Renal cortical epithelial cell (primary cell): ENCODE measurements at places on chromosomes 7 and 10. TPM values are rescaled to one million over a fixed set of nuclear protein-coding genes. Genes with fewer than 3 reads are reported as not detected.

PRSS2 gene
- total RNA-seq = not detected in 2 replicates

- no peak for DNase-seq
Measured at GRCh38 chr10:100738055-100738827, 7.1 kb upstream of the PAX2 start.

NME8 gene
- total RNA-seq = not detected in 2 replicates

FAM237B gene
- not detected in 2 replicates for total RNA-seq

DNA sequence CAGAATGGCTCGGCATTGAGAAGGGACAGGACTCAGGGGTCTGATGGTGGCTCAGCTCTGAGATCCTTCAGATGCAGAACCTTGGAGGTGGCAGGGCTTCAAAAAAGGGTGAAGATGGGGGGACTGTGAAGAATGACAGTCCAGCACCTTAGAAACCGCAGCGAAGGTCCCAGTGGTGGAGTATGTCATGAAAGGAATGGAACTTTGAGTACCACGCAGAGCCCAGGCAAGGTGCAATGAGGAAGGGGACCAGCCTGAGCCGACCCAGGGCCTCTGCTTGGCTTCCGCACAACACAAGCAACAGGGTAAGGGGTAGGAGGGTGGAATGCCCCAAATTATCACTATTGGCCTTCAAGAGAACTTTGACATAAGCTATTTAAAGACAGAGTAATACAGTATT, 8.2 kb upstream of the GPAM start:
- DNase-seq = no peak

DNA sequence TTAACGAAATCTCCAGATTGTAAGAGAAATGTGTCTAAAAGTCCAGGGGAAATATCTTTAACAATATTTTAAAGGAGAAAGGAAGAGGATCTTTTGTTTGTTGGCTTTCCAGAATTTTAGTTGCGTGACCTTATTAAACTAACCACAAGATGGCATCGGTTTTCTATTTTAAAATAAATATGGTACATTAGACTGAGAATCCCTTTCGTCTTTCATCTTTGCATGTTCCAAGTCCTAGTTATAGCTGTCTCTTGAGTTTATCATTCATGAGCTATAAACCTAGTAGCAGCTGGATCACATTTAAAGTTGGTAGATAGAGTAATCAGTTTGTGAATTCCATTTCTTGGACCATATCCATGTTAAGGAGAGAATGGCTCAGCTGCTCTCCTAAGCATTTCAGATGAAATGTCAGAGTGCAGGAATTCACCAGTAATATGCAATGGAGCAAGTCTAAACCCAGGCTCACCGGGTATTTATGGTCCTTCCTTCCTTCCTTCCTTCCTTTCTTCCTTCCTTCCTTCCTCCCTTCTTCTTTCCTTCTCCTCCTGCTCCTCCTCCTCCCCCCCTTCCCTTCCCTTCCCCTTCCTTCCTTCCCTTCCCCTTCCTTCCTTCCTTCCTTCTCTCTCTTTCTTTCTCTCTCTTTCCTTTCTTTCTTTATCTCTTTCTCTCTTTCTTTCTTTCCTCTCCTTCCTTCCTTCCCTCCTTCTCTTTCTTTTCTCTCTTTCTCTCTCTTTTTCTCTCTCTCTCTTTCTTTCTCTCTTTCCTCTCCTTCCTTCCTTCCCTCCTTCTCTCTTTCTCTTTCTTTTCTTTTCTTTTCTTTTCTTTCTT, 57.8 kb upstream of the RAB18 start:
- DNase-seq = peak; percentile 37

GRCh38 chr10:72000073-72001032, 36.2 kb downstream of the CHST3 start:
- no peak for DNase-seq

- no peak for DNase-seq
Measured at GRCh38 chr7:158576050-158576762, 11.4 kb downstream of the PTPRN2 start.

ASAH2 gene
- 0.17 and 1.2 TPM in 2 replicates for total RNA-seq

TMEM229A gene
- not detected in 2 replicates for total RNA-seq

ITPRID1 gene
- not detected in 2 replicates for total RNA-seq

DNA sequence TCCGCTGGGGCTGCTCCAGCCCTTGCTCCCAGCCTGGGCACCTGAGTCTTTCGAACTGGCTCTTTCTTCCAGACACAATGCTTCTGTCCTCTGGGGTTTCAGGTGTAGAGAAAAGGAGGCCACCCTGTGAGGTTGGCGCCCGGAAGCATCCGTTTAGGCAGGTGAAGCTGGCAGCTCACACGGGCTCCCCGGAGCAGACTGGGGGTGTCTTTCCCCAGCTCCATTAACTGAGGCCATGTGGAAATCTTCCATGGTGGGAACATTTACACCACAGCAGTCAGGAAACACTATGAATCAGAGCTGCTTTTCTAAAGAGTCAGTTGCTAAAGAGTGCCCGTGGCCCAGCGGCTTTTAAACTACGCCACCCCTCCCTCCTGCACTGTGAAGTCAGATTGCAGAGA, 29.2 kb downstream of the PRKAG2 start:
- no peak for DNase-seq

HPSE2 gene
- not detected in 2 replicates for total RNA-seq

DNA sequence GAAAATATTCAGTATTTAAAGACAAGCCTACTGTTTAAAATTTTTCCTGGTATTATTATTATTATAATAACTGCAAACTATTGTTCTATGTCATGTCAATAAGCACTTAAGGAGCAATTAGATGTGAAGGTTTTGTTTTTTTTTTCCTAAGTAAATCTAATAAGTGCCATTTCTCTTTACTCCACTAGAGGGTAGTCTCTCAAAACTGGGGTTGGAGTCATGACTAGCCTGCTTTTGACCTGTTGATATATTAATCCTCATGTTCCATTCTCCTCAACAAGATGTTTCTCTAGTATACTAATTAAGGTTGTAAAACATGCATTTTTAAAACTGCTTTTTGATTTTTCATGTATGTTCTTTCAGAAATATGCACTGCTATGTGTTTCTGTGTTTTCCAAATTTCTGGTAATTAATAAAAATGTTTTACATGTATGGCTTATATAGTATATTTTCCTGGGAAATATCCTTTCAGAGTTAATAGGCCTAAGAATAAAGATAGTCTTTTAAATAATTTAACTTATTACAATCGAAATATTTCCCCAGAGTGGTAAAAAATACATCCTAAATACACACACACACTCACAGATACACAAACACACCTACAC, 1.0 kb upstream of the LRRN3 start:
- peak; percentile 71 for DNase-seq

- DNase-seq = peak; percentile 6
Measured at GRCh38 chr7:110130669-110131068, 960.3 kb upstream of the LRRN3 start.

- DNase-seq = no peak
Measured at GRCh38 chr7:138748666-138749065, 47.5 kb upstream of the SVOPL start.

CALD1 gene
- 155 and 181 TPM in 2 replicates for total RNA-seq

GRCh38 chr10:128943111-128943510, 523.9 kb upstream of the MGMT start:
- no peak for DNase-seq

DNA sequence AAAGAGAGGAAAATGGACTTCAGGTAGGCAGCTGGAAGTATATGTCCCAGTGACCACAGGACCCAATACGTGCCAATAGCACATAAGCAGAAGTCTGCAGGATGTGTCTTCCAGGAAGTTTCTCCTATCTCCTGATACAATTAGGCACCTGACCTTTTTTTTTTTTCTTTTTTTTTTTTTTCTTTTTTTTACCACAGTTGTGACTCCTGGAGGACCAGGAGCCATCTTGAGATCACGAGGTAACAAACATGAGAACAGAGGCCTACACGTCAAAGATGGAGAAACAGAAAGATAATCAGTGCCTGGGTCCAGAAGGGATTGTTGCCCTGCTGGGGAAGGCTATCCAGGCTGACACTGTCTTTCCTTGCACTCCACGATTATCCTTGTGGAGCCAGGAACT, 312.4 kb upstream of the NEBL start:
- no peak for DNase-seq

- DNase-seq = peak; percentile 87
Measured at GRCh38 chr10:30812018-30812851, 182.7 kb upstream of the LYZL2 start.

- no peak for DNase-seq
Measured at GRCh38 chr7:101031082-101031481, 11.2 kb downstream of the MUC17 start.

- DNase-seq = peak; percentile 36
Measured at GRCh38 chr10:117860823-117861222, 185.9 kb downstream of the RAB11FIP2 start.

DNA sequence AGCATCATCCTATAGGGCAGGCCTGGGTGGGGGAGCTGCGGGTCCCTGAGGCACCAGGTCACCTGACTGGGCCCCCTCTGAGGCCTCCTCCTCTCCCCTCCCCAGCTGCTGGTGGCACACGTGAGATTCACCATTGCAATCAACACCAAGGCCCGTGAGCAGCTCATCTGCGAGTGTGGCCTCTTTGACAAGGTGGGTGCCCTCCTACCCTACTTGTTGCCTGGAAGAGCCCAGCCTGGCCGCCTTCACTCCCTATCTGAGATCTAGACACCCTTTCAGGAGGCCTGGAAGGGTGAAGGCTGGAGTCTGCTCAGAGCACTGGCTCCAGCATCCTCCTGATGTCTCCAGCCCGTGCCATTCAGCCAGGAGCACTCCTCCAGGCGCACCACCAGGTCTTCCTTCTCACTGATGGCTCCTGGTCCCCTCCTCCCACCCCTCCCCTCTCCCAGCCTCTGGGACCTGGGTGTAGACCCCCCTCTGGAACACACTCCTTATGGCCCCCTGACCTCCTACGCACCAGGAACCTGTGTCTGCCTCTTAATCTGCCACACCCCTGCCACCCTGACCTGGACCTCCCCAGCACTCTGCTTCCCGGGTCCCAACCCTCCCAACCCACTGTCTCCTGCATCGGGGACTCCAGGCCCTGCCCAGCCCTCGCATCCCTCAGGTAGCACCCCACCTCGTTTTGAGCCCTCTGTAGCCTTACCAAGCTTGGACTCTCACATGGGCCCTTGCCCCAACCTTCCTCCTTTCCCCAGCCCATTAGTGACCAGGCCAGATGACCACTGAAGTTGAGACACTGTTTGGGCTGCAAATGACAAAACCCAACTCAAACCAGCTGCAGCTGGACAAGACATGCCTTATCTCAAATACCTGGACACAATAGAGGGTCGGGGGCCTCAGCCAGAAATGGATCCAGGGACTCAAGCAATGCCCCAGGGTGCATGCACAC, 67.5 kb downstream of the ALOX5 start:
- no peak for DNase-seq

GRCh38 chr7:133040178-133040577, 41.7 kb downstream of the CHCHD3 start:
- no peak for DNase-seq

DNA sequence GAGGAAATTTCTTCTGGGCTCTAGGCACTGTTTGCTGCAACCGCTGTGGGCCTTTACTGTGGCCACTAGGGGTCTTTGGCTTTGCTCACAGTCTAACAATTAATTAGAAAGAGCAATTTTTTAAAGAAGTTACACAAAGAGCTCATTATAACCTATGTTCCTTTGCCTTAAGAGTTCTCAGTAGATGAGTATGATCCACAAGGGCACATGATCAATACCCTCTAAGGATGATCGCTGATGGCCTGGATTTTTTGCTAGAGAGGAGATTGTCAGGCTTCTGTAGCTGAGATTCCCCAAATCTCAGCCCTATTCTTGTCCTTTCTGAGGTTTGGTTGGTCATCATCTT, 80.8 kb upstream of the RHOBTB1 start:
- DNase-seq = no peak

- DNase-seq = no peak
Measured at GRCh38 chr7:3282457-3282856, 18.6 kb upstream of the SDK1 start.

DNA sequence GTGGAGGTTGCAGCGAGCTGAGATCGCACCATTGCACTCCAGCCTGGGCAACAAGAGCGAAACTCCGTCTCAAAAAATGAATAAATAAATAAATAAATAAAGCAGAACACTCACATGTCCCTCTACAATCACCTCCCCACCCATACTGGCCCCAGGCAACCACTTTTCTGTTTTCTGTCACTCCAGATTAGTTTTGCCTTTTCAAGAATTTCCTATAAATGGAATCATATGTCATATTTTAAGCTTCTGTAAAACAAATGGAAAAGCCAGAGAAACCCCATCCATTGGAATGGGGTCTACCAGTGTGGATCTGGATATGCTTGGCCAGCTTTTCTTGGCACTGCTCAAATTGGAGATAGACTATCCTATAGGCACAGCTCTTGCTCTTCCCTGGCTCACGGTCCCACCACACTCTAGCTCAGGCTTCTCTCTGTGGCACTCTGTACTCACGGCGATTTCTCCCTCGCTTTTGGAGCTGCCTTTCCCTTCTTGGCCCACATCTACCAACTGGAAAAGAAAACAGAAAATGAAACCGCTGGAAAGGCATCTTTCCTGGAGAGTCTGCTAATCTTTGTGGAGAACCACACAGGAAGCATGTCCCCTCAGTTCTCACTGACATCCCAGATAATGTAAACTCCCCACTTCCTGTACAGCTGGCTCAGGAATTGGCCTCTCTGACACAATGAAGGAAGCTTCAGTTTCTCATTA, 210.1 kb downstream of the JCAD start:
- peak; percentile 16 for DNase-seq

- DNase-seq = no peak
Measured at GRCh38 chr7:131691454-131692130, 135.2 kb upstream of the PODXL start.
